ENCODE measurements at places on chromosomes 13 and 19. TPM values are rescaled to one million over a fixed set of nuclear protein-coding genes. Genes with fewer than 3 reads are reported as not detected.

ZNF568 gene
- total RNA-seq: 34.0 TPM

KLC3 gene
- total RNA-seq: not detected

HIPK4 gene
- not detected for total RNA-seq

CDX2 gene
- total RNA-seq: not detected

KCNC3 gene
- total RNA-seq: 2.4 TPM

KISS1R gene
- not detected for total RNA-seq

ZNF112 gene
- 8.4 TPM for total RNA-seq

ZNF540 gene
- 13.0 TPM for total RNA-seq

ACTMAP gene
- total RNA-seq: 6.1 TPM

OVOL3 gene
- not detected for total RNA-seq

TUBB4A gene
- 4.4 TPM for total RNA-seq

ANKLE1 gene
- total RNA-seq: 2.4 TPM

TJP3 gene
- 5.4 TPM for total RNA-seq

KXD1 gene
- 87.6 TPM for total RNA-seq

C2CD4C gene
- total RNA-seq: not detected

All from uterus (tissue), 4 donors.